ENCODE measurements at places on chromosomes 2 and 18.

DNA sequence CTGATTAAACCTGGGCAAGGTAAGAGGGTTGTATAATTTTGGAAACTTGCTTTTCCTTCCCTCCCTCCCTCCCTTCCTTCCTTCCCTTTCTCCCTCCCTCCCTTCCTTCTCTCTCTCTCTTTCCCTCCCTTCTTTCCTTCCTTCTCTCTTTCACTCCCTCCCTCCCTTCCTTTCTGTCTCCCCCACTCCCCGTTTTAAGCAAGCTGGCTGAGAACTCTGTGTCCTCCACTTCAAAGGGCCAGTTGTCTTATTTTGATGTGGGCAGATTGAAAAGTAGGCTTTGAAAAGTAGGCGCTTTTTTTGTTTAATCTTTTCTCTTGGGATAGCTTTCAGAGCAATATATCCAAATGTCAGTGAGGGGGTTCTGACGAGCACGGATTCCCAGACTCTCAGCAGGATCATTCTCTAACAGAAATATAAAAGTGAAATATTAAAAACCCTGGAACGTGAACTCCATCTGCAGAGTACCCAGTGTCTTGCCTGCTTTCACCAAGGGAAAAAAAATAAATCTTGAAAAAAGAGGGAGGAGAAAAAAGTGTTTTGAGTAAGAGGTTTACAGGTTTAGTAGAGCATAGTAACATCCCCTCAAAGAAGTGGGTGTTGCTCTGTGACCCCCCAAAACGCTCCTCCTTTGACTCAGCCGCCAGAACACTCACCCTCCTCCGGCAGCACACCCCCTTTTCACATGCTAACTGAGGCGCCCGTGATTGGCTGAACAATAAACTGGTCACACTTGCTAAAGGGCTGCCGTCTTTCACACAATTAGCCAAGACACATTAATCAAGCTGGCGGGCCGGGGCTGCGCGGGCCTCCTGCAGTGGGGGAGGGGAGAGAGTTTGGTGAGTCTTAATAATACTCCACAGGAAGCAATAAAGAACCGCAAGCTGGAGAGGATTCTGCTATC lies 52.2 kb downstream of the CDK15 start:
- DNase-seq, result peak; percentile 18

DNA sequence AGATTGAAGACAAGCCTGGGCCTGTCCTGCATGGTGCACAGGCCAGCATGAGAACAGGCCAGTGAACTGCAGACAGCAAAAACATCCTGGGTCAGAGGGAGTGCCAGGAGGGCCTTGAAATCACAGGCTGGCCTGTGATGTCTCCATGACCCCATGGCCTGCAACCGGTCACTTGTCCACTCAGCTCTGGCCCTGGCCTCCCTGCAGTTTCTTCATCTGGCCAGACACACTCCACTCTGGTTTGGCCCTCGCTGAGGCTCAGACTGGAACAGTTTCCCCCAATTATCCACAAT lies 12.6 kb downstream of the CYRIA start:
- DNase-seq, result no peak

DNA sequence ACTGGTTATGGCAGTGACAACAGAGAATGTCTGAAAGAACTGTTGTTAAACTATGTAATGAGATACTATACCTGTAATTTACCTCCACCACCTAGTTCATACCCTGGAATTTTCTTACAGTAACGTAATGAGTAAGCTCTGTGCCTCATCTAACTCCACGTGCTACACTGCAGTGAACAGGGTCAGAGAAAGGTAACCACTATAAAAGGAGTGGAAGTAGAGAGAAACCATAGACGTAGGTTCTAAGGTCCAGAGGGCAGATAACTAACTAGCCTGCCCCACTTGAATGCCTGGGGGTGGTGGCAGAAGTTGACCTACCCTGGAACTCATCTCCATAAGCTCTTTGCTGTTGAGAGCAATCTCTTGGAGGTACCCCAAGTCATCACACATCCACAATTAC lies 32.0 kb upstream of the B4GALT6 start:
- no peak for DNase-seq

- no peak for DNase-seq
These were observed 22.7 kb upstream of the LPIN2 start for GRCh38 chr18:3035635-3036034.

DNA sequence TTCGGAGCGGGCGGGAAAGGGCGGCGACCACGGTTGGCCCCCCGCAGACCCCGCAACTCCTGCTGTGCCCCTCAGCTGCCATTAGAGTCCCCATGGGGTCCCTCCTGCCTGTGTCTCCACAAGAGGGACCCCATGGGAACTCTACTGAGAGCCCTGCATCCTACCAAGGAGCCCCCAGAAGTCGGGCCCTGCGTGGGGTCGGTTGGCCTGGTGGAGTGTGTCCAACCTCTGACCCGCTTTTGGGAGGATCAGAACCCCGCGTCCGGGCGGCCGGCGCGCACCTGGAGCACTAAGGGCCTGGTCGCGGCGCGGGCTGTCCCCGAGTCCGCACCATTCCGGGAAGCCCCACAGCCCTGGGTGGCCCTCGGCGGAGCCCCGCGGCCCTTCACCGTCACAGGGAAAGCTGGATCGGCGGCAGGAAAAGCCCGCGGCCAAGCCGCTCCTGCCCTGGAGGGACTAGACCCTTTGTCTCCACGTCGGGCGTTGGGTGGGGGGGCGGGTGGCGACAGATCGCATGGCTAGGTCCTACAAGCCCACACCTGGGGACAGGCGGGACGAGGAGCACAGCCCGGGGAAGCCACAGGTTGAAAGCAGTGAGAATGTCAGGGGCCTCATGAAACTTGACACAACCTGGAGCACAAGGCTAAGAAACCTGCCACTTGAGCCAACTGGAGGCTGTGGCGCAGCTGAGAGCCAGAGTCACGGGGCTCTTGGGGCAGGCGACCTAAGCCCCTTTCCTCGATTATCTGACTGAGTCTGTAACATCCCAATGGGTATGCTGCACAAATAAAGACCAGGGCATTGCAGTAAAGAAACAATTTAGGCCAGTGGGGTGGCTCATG lies 11.2 kb upstream of the CXXC1 start:
- DNase-seq, result no peak

DNA sequence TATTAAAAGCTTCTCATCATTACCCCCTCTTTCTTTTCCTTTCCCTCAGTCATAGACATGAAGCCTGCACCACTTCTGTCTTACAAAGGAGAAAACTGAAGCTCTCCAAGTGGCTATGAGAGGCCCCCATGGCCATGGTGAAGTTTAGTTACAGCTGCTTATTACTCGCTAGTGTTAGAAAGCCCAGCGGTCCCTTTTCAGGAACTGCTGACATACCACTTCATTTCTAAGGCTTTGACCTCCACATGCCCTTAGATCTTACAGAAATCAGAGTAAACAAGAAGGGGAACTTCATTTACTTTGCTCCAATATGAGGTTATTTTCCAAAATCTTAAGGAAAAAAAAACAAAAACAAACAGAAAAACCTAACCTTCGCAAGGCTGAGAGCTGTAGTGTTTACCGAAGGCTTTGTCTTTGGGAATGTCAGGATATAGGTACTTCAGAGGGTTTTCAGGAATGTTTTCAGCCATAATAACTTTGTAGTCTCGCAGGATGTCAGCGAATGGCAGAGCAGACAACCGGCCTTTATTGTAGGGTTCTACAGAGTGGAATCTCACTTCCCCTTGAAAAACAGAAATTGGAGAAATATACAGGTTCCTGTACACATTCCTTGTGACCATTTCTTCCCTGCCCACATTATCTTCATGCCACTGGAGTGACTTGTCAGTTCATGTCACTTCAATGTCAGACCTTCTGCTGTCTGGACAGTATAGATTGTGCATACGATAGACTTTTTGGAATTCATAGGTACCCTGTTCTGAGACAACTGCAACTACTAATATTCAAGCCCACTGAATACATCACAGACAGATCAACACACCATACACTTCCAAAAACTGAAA lies 18.8 kb upstream of the STAT1 start:
- no peak for DNase-seq

GRCh38 chr2:188582211-188582610 lies 290.5 kb downstream of the GULP1 start:
- no peak for DNase-seq

GRCh38 chr2:217206016-217206725 lies 346.3 kb upstream of the TNP1 start:
- DNase-seq, result no peak

- no peak for DNase-seq
These were observed 1.1 kb upstream of the CERS6 start for GRCh38 chr2:168454737-168455644.

GRCh38 chr18:24212939-24213338 lies 74.1 kb downstream of the CABYR start:
- DNase-seq, result no peak

GRCh38 chr2:151159109-151159662 lies 102.5 kb downstream of the RBM43 start:
- DNase-seq, result no peak

All from hematopoietic multipotent progenitor cell treated with erythropoietin and hydrocortisone succinate and interleukin-3 and kit ligand, for 8 days (in vitro differentiated cells).